ENCODE measurements at places on chromosomes 11 and 22. TPM values are rescaled to one million over a fixed set of nuclear protein-coding genes. Genes with fewer than 3 reads are reported as not detected.

Gene KREMEN1
- total RNA-seq, result 19.0 TPM

Gene INPP5J
- 19.8 TPM for total RNA-seq

Gene CARNS1
- 1.6 TPM for total RNA-seq

Gene USH1C
- total RNA-seq, result 0.54 TPM

Gene LRRC55
- 0.21 TPM for total RNA-seq

Gene MAPK8IP2
- 2.4 TPM for total RNA-seq

DNA sequence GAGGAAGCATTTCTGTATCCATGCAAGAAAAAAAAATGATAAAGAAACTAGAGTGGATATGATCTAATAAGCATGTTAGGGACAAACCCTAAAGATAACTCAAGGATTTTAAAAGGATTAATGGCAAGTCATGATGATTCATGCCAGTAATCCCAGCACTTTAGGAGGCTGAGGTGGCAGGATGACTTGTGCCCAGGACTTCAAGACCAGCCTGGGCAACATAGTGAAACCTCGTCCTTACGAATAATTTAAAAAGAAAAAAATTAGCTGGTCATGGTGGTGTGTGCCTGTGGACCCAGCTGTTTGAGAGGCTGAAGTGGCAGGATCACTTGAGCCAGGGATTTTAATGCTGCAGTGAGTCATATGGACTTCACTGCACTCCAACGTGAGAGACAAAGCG is 145.5 kb upstream of the BLID start:
- peaks cover 4% of the 10 kb centered on the region for H3K4me1 ChIP-seq
- no peak for DNase-seq
- H3K27me3 ChIP-seq, result no peaks in the 10 kb centered on the region
- no peak overlapping the region for H3K27ac ChIP-seq
- no peaks in the 10 kb centered on the region for H3K36me3 ChIP-seq

GRCh38 chr11:134332189-134332631 is 422 bp downstream of the GLB1L2 start:
- H3K4me3 ChIP-seq, result peak overlapping the region; percentile 36
- no peaks in the 10 kb centered on the region for H3K36me3 ChIP-seq
- peak; percentile 28 for DNase-seq
- peaks cover 62% of the 10 kb centered on the region for H3K27me3 ChIP-seq
- no peak overlapping the region for H3K27ac ChIP-seq

- peak; percentile 95 for DNase-seq
- peaks cover 31% of the 10 kb centered on the region for H3K4me1 ChIP-seq
- peaks cover 4% of the 10 kb centered on the region for H3K36me3 ChIP-seq
- no peaks in the 10 kb centered on the region for H3K27me3 ChIP-seq
Observed at GRCh38 chr11:130478204-130478701, 29.8 kb downstream of the ADAMTS15 start.

DNA sequence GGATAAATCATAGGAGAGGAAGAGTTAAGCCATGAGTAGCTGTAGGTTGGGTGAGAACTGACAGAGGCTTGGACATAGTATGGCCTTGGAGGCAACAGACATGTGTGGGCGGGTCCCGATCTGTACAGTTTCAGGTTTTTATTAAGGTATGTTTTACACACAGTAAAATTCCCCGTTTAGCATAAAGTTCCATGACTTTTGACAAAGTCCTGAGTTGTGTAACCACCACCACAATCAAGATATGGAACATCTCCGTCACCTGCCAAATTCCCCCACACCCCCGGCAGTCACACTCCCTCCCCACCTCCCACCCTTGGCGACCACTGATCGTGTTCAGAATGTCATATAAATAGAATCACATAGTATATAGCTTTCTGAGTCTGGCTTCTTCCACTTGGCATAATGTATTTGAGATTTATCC is 68.1 kb downstream of the GRIK4 start:
- H3K4me3 ChIP-seq, result no peak overlapping the region
- no peak overlapping the region for H3K27ac ChIP-seq
- peaks cover 27% of the 10 kb centered on the region for H3K27me3 ChIP-seq
- DNase-seq, result no peak

DNA sequence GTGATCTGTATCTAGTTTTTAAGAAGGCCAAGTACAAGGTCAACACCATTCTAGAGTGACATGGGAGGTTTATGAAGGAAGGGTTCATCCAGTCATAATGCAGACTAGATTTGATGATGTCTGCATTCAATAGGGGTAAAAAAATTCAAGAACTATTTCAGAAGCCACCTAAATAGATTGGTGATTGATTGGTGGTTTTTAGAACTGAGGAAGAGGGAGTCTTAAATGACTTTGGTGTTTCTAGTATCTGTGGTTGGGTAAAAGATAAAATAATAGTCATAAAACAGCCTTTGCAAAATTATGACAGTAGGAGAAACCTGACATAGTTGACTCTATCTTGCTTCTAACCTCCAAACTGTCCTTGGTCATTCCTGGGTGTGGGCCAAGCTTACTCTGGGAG is 114.1 kb downstream of the OPCML start:
- H3K4me1 ChIP-seq, result no peaks in the 10 kb centered on the region
- H3K27me3 ChIP-seq, result no peaks in the 10 kb centered on the region
- H3K36me3 ChIP-seq, result no peaks in the 10 kb centered on the region

- H3K4me3 ChIP-seq, result no peak overlapping the region
- H3K4me1 ChIP-seq, result peaks cover 31% of the 10 kb centered on the region
- peak overlapping the region; percentile 60 for H3K27ac ChIP-seq
- H3K27me3 ChIP-seq, result no peaks in the 10 kb centered on the region
- DNase-seq, result no peak
- no peaks in the 10 kb centered on the region for H3K36me3 ChIP-seq
Observed at GRCh38 chr11:44692460-44692859, 34.3 kb upstream of the TSPAN18 start.

DNA sequence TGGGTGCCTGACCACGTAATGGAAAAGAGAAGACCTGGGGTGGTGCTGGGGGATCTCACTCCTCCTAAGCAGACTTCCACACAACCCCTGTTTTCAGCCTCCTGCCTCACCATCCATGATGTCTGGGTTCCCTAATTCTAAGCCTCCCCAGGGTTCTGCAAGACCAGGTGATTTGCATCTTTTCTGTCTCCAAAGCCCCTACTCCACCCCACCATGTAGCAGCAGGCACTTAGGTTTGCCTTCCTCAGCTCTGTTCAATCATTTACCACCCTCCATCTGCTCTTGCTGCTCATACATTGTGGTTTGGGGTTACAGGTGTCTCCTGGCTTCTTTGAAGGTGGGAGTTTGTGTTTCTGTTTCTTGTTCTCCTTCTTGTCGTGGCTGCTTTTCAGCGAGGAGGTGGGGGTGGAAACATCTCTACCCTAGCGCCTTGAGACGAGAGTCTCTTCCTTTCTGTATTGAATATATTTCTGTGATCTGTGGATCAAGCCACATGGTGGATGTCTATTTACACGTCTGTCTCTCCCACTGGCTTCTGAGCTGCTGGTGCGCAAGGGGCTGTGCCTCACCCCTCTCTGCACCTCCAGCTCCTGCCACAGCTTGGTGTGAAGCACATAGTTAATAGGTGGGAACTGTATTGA is 6.6 kb upstream of the SSTR3 start:
- no peaks in the 10 kb centered on the region for H3K27me3 ChIP-seq
- H3K4me1 ChIP-seq, result peaks cover 6% of the 10 kb centered on the region
- DNase-seq, result no peak
- H3K4me3 ChIP-seq, result no peak overlapping the region
- H3K36me3 ChIP-seq, result no peaks in the 10 kb centered on the region
- no peak overlapping the region for H3K27ac ChIP-seq

DNA sequence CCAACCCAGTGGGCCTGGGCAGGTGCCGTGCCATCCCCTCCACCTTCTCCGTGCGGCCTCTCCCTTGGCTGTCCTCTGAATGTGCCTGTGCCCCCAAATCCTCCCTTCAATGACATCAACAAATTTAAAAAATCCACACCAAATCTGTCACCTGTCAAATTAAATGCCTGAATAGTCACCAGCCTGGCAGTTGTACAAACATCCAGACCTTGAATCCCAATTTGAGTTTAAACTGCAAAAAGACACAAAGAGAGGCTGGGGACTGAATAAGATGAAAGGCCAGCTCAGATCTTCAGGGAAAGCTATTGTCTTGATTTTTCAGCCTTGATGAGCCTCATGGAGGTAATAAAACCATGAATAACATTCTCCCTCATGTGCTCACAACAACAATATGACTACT is 194.7 kb downstream of the KIRREL3 start:
- no peak overlapping the region for H3K27ac ChIP-seq
- DNase-seq, result no peak
- H3K4me3 ChIP-seq, result no peak overlapping the region
- H3K36me3 ChIP-seq, result no peaks in the 10 kb centered on the region

DNA sequence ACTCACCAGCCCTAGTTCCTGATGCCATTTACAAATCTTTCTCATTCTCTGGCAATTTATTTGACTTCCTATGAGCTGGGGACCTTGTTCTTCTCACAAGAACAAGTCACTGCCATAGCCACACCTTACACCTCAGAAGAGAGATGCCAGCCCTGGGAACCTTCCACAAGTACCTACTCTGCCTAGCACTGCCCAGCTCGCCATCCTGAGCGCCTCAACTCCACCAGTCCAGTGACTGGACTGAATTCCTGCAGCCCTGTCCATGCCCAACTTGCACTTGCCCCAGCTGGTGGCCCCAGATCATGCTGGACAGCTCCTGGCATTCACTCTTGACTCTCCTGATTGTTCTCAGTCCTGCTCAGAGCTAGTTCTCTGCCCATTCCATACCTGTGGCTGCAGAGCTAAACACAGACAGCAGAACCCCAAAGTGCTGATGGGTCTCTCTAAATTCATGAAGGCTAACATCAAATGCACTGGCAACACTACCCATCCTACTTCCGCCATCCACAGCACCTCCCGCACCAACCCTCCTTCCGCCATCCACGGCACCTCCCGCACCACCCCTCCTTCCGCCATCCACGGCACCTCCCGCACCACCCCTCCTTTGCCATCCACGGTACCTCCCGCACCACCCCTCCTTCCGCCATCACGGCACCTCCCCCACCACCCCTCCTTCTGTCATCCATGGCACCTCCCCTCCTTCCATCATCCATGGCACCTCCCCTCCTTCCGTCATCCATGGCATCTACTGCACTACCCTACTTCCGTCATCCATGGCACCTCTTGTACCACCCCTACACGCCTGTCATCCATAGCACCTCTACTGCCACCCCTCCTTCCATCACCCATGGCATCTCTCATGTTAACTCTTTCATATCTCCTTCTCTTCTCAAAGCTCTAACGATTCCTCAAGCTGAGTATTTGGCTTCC is 23.6 kb upstream of the SLC25A1 start:
- H3K4me1 ChIP-seq, result no peaks in the 10 kb centered on the region
- H3K27ac ChIP-seq, result no peak overlapping the region
- no peak overlapping the region for H3K4me3 ChIP-seq
- H3K27me3 ChIP-seq, result no peaks in the 10 kb centered on the region
- no peaks in the 10 kb centered on the region for H3K36me3 ChIP-seq

GRCh38 chr11:123416566-123416965 is 13.5 kb upstream of the GRAMD1B start:
- H3K4me1 ChIP-seq, result no peaks in the 10 kb centered on the region
- DNase-seq, result no peak
- H3K36me3 ChIP-seq, result no peaks in the 10 kb centered on the region
- H3K27ac ChIP-seq, result no peak overlapping the region

- H3K27me3 ChIP-seq, result no peaks in the 10 kb centered on the region
- no peak for DNase-seq
- H3K4me1 ChIP-seq, result peaks cover 34% of the 10 kb centered on the region
- no peaks in the 10 kb centered on the region for H3K36me3 ChIP-seq
Observed at GRCh38 chr11:35228328-35228725, 89.4 kb downstream of the CD44 start.

DNA sequence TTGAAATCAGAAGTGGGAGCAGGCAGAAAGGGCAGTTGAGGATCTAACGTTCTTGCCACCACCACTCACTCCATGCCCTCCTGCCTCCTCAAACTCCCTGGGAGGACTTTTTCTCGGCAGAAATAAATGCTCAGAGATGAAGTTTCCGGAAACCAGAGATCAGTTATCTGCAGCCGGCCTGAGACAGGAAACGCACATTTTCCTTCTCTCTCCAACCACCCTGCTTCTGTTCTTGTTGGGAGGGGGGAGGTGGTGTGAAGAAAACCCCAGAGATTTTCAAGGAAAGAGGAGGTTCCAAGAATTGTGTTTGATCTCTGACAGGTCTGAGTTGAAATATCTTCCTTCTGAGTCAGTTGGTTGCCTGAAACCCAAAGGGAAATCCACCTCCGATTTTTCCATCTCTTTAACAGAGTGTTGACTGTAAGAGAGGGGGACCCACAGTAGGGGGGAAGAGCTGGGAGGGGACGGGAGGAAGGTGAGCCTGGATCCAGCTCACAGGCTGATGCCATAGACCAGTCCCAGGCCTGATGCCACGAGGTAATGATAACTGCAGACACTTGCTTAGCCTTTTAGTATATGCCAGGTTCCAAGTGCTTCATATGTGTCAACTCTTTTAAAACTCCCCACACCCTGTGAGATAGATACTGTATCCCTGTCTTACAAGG is 100.8 kb downstream of the TRAF6 start:
- H3K27ac ChIP-seq, result no peak overlapping the region
- DNase-seq, result no peak
- no peak overlapping the region for H3K4me3 ChIP-seq
- no peaks in the 10 kb centered on the region for H3K27me3 ChIP-seq
- H3K4me1 ChIP-seq, result no peaks in the 10 kb centered on the region

All from cardiac muscle cell (in vitro differentiated cells and primary cell).